ENCODE measurements at places on chromosomes 4 and X. TPM values are rescaled to one million over a fixed set of nuclear protein-coding genes. Genes with fewer than 3 reads are reported as not detected.
A peak's percentile ranks its signal among the peaks of the same experiment; 100 is the strongest.

GRCh38 chr4:186726426-186727168 lies 2.9 kb upstream of the FAT1 start:
- H3K36me3 ChIP-seq: no peaks in the 10 kb centered on the region
- H3K4me1 ChIP-seq: no peaks in the 10 kb centered on the region
- H3K27me3 ChIP-seq: no peaks in the 10 kb centered on the region
- H3K4me3 ChIP-seq: peak overlapping the region; percentile 90

- no peaks in the 10 kb centered on the region for H3K36me3 ChIP-seq
- H3K27ac ChIP-seq: no peak overlapping the region
- no peak overlapping the region for H3K4me3 ChIP-seq
- H3K27me3 ChIP-seq: no peaks in the 10 kb centered on the region
Observed at GRCh38 chr4:166816890-166817289, 417.4 kb downstream of the SPOCK3 start.

DNA sequence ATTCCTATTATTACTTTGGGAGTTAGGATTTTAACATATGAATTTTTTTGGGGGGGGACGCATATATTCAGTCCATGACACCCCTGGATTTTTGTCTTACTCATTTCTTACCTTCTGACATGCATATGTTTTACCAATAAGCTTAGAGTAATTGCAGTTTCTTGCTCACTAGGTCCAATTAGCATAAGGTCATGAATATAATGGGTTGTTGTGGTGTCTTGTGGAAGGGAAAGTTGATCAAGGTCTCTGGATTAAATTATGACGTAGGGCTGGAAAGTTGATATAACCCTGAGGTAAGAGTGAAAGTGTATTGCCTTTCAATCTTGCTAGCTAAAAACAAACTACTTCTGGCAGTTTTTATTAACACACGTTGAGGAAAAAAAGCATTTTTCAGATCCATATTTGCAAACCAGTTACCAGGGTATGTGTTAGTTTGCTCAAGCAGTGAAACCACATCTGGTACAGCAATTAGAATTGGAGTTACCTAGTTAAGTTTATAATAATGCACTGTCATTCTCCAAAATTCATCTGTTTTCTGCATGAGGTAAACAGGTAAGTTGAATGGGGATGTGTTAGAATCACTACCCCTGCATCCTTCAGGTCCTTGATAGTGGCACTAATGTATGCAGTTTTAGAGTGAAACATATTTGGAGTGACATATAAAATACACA lies 32.0 kb downstream of the STIM2 start:
- no peak overlapping the region for H3K4me3 ChIP-seq
- H3K36me3 ChIP-seq: no peaks in the 10 kb centered on the region
- DNase-seq: no peak
- H3K27ac ChIP-seq: no peak overlapping the region
- no peaks in the 10 kb centered on the region for H3K4me1 ChIP-seq

DNA sequence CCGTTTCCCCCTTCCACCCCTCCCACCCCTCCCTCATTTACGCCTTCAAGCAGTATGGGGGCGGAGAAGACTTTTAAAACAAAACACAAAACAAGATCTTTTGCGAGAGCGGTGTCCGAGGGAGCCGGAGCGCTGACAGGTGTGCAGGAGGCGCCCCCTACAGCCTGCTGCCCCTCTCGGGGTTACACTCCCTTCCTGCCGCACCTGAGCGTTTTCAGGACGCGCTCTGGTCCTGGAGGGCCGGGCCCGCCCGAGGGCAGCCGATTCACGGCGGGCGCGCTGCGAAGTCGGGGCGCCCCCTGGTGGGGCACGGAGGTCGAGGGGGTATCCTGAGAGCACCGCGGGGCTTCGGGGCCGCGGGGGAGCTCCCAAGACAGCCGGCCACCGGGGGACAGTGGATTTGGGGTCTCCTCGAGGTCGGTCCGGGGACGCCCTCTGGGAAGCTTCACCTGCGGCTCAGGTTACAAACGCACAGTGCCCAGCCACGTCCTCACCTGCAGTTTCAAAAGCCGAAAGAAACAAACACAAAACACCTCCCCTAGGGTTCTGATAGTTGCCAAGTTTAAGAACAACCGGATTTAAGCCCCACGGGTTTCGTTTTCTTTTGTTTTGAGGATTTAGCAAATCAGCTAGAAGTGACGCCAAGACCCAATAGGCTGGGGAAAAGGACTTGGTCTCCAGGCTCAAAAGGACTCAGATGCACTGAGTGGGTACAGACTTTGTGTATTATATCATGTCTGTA lies 8.0 kb upstream of the NEUROG2 start:
- H3K4me3 ChIP-seq: peak overlapping the region; percentile 3
- no peak overlapping the region for H3K27ac ChIP-seq
- no peaks in the 10 kb centered on the region for H3K27me3 ChIP-seq
- H3K4me1 ChIP-seq: no peaks in the 10 kb centered on the region
- DNase-seq: peak; percentile 83
- H3K36me3 ChIP-seq: no peaks in the 10 kb centered on the region

DNA sequence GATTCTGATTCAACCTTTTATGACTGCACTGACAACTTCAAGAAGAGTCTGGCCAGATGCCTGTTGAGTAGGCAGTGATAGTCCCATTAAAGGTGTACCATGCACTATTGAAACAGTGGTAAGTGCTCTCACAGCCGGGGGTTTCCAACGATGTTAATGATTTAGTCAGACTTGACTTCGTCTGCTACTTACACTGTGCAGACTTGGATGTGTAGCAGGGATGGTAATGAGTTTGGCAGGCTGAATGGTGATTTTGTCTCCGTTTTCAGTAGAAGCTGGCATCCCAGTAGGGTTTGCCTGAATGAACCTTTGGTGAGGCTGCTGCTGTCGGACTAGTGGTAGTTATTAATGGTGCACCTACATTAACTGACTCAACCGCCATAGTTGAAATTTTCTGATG lies 52.0 kb upstream of the TMSB15B start:
- no peaks in the 10 kb centered on the region for H3K36me3 ChIP-seq
- H3K27me3 ChIP-seq: no peaks in the 10 kb centered on the region
- no peaks in the 10 kb centered on the region for H3K4me1 ChIP-seq
- H3K4me3 ChIP-seq: no peak overlapping the region

DNA sequence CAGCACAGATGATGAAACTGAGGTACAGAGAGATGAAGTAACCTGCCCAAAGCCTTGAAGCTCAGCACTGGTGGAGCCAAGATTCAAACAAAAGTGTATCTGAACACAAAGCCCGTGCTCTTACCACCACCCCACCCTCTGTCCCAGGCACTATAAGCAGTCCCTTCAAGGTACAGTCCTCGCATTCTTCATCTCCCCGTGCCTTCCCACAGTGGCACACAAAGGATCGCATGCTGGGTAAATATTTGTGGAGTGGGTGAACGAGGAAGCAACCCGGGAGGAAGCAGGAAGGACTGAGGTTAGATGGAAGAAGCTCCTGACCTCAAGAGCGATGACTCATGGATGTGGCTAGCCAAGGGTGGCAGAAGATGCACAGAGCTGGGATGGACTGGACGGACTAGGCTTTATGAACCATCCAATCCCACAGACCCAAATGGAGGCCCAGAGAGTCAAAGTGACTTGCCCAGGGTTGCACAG lies 18.4 kb downstream of the IQSEC2 start:
- no peak overlapping the region for H3K27ac ChIP-seq
- no peak for DNase-seq
- no peak overlapping the region for H3K4me3 ChIP-seq
- H3K27me3 ChIP-seq: no peaks in the 10 kb centered on the region
- H3K36me3 ChIP-seq: no peaks in the 10 kb centered on the region
- no peaks in the 10 kb centered on the region for H3K4me1 ChIP-seq

DNA sequence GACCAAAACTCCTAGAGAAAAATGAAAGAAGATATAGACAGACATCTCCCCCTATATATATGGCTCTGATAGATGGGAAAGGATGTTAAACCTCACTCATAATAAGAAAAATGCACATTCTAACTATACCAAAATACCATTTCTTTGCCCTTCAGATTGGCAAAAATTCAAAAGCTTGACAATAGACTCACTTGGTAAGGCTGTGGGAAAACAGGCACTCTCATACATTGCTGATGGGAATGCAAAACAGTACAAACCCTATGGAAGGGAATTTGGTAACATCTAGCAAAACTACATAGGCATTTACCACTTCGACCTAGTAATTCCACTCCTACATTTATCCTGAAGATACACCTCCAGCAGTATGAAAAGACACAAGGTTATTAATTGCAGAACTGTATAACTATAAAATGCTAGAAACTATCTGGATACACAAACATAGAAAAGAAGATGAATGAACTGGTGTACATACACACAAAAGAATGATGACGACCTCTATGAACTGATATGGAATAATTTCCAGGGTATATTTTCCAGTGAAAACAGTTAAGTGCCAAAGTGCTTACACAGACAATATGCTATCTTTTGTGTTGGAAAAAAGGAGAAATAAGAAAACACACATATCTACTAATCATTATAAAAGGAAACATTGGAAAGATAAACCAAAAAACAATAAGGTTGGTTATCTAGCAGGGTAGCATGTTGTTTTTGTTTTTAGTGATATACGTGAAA lies 48.5 kb downstream of the WDFY3 start:
- H3K27ac ChIP-seq: no peak overlapping the region
- H3K4me3 ChIP-seq: no peak overlapping the region
- H3K4me1 ChIP-seq: peaks cover 7% of the 10 kb centered on the region
- H3K36me3 ChIP-seq: no peaks in the 10 kb centered on the region
- no peak for DNase-seq

DNA sequence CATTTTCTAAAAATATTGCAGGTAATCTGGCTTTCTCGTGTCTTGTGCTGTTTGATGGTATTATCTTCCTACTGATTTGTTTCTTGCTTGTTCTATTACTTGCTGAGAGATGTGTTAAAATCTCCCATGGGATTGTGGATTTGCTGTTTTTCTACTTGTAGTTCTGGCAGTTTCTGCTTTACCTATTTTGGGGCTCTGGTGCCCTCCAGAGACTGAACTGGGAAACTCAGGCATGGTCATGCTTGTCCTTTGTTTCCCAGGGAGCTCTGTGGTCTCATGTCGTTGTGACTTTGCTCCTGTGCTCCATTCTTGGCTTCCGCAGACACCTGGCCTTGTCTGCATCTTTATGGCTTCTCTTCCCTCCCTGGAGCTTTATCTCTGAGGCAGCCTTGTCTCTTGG lies 39.5 kb downstream of the NSD2 start:
- H3K36me3 ChIP-seq: no peaks in the 10 kb centered on the region
- no peaks in the 10 kb centered on the region for H3K4me1 ChIP-seq
- DNase-seq: no peak
- H3K4me3 ChIP-seq: no peak overlapping the region
- no peak overlapping the region for H3K27ac ChIP-seq
- H3K27me3 ChIP-seq: no peaks in the 10 kb centered on the region

DNA sequence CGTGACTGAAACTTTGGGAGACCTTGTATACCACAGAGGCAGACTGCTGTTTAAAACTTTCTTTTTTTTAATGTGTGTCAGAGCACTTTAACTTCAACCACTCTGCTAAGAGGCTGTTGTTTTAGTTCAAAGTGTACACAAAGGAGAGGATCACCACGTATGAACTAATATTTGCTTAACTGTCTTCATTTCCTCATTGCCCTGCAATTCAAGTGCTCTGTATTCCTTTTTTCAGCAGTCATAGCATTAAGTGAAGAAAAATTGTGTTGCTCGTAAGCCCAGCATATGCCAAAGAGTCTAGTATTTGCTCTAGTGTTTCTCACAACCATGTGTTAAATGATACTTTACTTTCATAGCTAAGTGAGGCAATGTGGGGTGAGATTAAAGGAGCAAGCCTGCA lies 63.0 kb upstream of the HHIP start:
- no peaks in the 10 kb centered on the region for H3K36me3 ChIP-seq
- no peak overlapping the region for H3K4me3 ChIP-seq
- no peaks in the 10 kb centered on the region for H3K27me3 ChIP-seq
- H3K27ac ChIP-seq: no peak overlapping the region
- peaks cover 3% of the 10 kb centered on the region for H3K4me1 ChIP-seq
- DNase-seq: no peak

GRCh38 chr4:34293459-34293858 lies 1950.9 kb downstream of the ARAP2 start:
- no peaks in the 10 kb centered on the region for H3K27me3 ChIP-seq
- no peak overlapping the region for H3K4me3 ChIP-seq
- H3K36me3 ChIP-seq: no peaks in the 10 kb centered on the region
- H3K4me1 ChIP-seq: no peaks in the 10 kb centered on the region
- DNase-seq: no peak

DNA sequence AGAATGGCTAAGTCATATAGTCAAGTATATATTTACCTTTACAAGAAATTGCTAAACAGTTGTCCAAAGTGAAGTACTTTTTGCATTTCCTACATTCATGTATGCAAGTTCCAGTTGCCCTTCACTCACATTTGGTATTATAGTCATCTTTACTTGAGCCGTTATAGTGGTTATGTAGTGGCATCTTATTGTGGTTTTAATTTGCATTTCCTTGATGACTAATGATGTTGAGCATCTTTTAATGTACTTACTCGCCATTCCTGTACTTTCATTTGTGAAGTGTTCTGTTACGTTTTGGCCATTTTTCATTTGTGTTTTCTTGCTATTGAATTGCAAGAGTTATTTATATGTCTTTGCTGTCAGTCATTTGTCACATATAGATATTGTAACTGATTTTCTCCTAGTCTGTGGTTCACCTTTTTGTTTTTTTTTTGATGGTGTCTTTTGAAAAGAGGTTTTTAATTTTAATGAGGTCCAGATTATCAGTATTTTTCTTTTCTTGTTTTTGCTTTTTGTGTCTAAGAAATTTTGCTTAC lies 27.6 kb downstream of the ARFIP1 start:
- peaks cover 2% of the 10 kb centered on the region for H3K4me1 ChIP-seq
- DNase-seq: no peak
- H3K27me3 ChIP-seq: no peaks in the 10 kb centered on the region
- no peaks in the 10 kb centered on the region for H3K36me3 ChIP-seq
- no peak overlapping the region for H3K27ac ChIP-seq

GRCh38 chrX:69280933-69281332 lies 115.7 kb upstream of the PJA1 start:
- H3K27me3 ChIP-seq: no peaks in the 10 kb centered on the region
- H3K36me3 ChIP-seq: no peaks in the 10 kb centered on the region
- H3K4me1 ChIP-seq: no peaks in the 10 kb centered on the region
- H3K4me3 ChIP-seq: no peak overlapping the region
- H3K27ac ChIP-seq: no peak overlapping the region

DNA sequence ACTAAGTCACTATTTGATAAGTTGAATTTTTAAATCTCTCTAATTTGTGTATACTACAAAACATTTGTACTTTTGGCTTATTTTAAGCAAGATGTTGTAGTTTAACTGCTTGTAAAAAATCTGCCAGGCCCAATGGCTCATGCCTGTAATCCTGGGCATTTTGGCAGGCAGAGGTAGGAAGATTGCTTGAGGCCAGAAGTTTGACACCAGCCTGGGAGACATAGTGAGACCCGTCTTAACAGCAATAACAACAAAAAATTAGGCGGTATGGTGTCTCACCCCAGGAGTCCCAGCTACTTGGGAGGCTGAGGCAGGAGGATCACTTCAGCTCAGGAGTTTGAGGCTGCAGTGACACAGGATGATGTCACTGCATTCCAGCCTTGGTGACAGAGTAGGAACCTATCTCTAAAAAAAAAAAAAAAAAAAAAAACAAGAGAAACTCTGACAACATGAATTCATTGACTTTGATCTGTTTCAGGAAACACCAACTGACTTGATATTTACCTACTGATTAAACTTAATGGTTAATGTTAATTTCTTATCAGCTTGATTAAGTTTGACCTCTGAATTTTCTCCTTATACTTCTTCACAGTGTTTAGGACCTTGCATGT lies 8.9 kb downstream of the FHIP1A start:
- H3K27ac ChIP-seq: no peak overlapping the region
- no peak for DNase-seq
- H3K36me3 ChIP-seq: no peaks in the 10 kb centered on the region
- H3K4me1 ChIP-seq: no peaks in the 10 kb centered on the region
- no peaks in the 10 kb centered on the region for H3K27me3 ChIP-seq

GPAT3 gene
- 5.1 TPM for total RNA-seq

VEGFD gene
- total RNA-seq: 3.0 TPM

C4orf50 gene
- 0.03 TPM for total RNA-seq

ETNPPL gene
- total RNA-seq: not detected

GAGE1 gene
- total RNA-seq: not detected

CPE gene
- 417 TPM for total RNA-seq
